ENCODE measurements at places on chromosomes 2 and 18.

DNA sequence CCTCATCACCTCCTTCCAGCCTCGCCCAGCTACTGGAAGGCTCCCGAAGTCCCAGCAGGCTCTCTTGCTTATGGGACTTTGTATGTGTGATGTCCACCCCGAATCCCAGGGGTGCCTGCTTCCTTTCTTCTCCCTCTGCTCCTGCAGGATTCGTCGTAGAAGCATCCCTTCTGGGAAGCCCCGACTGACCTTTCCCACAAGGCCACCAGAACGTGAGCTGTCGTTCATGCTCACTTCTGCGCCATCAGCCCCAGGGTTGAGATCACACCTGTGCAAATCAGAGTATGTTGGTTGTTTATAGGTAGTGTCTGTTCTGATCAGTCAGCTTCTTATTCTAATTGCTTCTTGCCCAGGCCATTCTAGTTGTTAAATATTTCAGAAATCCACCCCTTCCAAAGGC lies 101.8 kb downstream of the HS1BP3 start:
- DNase-seq: no peak

GRCh38 chr2:231890896-231891513 lies 35.2 kb downstream of the NPPC start:
- no peak for DNase-seq

DNA sequence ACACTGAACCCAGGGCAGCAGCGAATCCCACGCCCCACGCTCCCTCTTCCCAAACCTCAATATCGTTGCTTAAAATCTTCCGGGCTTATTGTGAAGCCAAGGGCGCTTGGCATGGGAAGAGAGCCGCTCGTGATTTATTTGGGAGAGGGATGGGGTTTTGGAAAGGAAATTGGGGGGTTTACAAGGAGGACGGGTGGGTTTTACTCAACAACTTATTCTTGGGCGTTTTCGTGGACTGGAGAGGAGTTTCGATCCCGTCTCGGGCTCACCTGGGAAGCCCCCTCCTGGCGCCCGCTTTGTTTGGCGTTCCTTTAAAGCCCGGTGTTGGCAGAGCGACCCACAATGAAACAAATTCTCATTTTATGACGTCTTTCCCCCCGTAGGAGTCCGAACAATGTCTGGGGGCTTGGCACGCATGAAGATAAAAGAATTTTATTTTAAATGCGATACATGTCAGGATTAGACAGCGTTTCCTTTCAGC lies 135.3 kb downstream of the INSIG2 start:
- no peak for DNase-seq

DNA sequence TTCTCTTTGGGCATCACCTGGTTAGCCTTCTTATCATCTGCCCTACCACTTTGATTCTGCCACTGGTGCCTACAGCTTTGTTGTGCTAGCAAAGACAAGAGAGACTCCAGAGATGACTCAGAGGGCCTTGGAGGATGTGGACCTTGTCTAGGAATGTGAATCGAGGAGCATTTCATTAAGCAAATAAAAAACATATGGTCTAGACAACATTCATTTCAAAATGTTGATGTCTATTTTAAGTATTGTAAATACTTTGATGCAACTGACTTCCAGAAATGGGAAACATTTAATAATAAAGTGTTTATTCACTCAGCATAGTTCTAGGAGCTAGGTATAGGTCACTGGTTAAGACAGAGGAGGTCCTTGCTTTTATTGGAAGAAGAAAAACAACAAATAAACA lies 195.5 kb downstream of the CDCA7 start:
- no peak for DNase-seq

DNA sequence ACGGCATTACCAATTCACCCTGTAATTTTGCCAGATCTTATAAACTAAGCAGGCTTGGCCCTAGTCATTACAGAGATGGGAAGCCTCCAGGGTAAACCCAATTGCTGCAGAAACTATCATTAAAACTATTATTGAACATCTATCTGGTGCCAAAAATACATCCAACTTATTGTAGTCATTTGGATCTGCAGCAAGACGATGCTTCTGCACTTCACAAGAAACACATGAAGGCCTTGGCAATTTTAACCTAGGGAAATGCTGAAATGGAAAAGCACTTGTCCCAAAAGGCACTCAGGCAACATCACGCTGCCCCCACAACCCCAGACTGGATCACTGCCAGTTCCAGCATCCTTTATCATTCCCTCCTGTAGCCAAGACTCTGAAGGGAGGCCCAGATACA lies 85.3 kb upstream of the ACVR2A start:
- no peak for DNase-seq

Measured in stimulated activated CD4-positive, alpha-beta T cell treated with anti-CD3 and anti-CD28 coated beads, TNF-alpha, amount 100 ng/mL, for 1 hour (primary cell).